ENCODE measurements at places on chromosomes 7 and 10.

DNA sequence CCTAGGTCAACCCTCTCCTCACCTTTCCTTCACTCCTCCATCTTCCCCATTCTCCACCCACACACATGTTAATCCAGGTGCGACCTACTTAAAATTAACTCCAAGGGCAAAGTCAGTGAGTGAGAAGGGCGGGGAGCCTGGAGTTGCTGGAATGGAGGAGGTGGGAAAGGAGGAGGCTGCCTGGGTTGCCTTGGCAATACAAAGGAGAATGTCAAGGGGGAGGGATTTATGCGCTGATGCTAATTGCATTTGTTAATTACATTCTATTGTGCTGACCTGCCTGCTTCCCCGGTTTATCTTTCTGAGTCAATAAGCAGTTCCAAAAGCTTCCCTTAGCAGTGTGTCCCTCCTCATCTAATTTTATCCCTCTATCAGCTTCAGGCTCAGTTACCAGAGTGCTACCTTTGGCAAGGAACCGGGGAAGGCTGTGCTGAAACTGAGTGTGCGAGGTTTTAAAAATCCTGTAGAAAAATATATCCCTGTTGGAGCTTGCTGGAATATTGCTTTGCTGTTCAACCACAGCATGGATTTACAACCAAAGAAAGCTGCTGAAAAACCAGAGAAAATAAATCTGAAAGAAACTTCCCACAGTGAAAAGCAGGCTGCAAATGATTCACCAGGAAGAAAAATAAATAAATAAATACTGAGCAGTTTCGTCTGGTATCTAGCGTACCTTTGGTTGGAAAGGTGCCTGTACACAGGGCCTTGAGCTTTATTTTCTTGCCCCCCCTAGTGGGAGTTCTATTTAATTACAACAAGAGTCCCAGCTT, 113.2 kb upstream of the DGKB start:
- DNase-seq, result peak; percentile 80

GRCh38 chr10:32050177-32050576, 6.0 kb downstream of the KIF5B start:
- no peak for DNase-seq

- DNase-seq, result no peak
Observed at GRCh38 chr10:99292159-99292558, 37.0 kb upstream of the CNNM1 start.

- DNase-seq, result no peak
Observed at GRCh38 chr7:1752111-1752510, 82.0 kb downstream of the ELFN1 start.

DNA sequence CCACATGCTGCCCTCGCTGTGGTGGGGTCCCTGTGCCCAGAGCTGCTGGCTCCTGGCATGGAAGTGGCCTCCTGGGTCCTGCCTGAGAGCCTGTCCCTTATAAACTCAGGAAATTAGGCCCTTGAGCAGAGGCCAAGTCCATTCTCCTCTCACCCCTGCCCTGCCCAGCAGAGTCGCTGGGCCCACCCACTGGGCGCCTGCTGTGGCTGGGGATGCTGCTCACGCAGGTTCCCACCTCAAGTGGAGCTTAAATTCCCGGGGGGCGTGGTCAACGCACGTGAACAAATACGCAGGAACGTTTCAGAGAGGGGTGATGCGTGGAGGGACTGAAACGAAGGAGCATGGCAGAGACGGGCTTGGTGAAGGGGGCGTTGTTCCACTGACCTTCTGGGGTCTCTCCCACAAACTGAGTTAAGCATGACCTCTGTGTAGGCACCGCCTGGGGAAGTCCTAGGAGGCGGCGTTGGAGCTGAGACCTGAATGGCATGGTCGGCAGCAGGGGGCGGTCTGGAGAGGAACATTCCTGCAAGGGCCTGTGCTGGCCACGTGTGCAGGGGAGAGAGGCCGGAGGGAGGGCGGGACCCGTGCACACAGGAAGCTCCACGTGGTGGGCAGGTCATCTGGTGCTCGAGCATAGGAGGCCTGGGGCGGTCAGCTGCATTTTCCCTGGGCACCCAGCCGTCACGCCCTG, 27.9 kb downstream of the FAM20C start:
- DNase-seq, result peak; percentile 14

- no peak for DNase-seq
Observed at GRCh38 chr7:114952296-114952695, 30.4 kb downstream of the MDFIC start.

DNA sequence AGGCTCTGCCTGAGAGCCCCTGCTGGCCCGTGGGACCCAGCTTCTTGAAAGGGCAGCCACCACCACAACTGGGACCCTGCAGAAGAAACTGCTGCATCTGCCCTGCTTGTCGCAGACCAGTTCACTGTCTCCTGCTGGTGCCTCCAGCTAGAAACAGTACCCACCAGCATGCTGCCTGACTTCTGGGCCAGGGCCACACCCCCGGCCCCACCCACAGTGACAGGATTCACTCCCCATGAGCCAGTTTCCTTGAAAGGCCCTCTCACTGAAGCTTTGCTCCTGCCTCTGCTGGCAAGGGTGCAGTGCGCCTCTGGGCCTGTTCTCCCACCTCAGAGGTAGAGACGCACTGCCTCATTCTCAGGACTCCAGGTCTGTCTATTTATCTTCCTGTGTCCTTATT, 32.4 kb downstream of the ANXA11 start:
- no peak for DNase-seq

GRCh38 chr7:45021604-45022296, 21.7 kb downstream of the CCM2 start:
- peak; percentile 63 for DNase-seq

DNA sequence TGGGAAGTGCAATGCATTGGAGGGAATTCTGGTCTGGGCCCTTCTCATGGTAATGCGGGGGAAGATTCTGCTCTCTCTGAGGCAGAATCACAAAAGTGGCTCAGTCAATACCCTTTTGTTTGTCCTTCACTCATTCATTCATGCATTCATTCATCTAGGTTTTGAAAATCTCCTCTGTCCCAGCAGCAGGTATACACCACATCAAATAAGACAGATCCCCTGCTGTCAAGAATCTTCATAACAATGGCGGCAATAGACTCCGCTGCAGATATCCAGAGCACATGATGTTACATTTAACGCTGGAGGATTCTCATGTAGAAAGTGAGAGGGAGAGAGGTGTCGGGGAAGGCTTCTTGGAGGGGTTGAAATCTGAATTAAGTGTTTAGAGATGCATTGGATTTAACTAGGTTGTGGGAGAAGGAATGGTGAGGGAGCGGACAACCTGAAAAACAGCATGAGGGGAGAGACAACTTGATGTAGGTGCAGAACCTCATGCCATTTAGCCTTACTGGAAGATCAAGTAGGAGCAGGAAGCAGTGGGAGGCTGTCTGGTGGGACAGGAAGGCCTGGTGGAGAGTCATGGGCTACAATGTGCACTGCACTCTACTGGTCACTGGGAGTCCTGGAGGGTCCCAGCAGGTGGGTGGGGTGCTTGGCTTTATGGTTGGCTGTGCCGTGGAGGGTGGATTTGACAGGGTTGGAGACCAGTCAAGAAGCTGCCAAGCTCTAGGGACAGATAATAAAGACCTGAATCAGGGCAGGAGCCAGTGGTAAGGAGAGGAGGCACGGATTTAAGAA, 5.2 kb upstream of the FAM180A start:
- DNase-seq, result no peak

- DNase-seq, result no peak
Observed at GRCh38 chr10:90779548-90779947, 78.3 kb downstream of the HTR7 start.

GRCh38 chr7:131747658-131748232, 191.3 kb upstream of the PODXL start:
- DNase-seq, result no peak

GRCh38 chr7:34281260-34281659, 375.9 kb downstream of the BMPER start:
- no peak for DNase-seq

DNA sequence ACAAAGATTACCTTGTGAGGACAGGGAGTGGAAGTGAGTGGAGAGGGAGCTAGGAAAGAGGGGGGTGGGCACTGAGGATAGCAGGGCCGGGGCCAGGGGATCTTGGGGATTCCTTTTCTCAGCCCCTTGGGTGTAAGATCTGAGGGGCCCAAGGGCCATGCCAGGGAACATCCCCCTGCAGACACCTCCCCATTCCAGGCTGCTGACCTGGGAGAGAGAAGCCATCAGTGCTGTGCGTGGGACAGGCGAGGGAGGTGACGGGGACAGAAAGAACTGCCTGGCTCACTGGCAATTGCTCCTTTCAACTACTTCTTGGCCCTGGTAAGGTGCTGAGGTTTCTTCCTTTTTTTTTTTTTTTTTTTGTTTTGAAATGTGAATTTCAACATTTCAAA, 12.0 kb upstream of the BTBD16 start:
- DNase-seq, result no peak

DNA sequence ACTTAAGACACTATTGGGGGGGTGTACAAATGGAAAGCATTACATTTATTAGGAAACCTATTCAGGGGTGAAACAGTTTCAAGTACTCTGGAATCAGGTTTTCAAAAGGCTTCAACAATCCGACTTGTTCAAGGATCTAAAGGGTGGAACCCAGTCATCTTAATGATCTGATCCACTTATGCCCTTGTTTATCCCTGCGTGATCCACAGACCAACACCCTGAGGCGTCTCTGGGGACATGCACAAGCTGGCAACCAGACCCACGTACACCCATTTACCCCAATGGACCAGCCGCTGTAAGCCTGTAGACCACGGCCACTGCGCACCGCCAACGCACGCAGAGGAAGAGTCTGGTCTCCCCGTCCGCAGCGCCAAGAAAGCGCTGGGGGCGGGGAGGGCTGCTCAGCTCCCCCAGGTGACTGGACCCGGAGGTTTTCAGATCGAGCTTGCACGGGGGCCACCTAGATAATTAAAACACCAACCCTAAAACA, 13.4 kb downstream of the HNRNPF start:
- no peak for DNase-seq

DNA sequence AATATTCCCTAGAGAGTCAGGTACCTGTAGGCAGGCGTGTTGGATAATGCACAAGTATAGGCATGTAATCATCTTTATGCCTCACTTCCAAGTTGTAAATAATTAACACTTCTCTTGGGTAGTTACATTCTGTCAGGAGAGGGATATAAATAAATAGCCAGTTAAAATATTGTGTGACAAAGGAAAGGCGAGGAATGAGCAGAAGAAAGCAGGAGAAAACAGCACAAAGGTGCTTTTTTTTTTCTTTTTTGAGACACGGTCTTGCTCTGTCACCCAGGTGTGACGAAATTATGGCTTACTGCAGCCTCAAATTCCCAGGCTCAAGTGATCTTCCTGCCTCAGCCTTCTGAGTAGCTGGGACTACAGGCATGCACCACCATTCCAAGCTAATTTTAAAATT, 99.2 kb upstream of the LYZL2 start:
- no peak for DNase-seq

GRCh38 chr7:25732766-25733217, 419.2 kb upstream of the NFE2L3 start:
- DNase-seq, result no peak

DNA sequence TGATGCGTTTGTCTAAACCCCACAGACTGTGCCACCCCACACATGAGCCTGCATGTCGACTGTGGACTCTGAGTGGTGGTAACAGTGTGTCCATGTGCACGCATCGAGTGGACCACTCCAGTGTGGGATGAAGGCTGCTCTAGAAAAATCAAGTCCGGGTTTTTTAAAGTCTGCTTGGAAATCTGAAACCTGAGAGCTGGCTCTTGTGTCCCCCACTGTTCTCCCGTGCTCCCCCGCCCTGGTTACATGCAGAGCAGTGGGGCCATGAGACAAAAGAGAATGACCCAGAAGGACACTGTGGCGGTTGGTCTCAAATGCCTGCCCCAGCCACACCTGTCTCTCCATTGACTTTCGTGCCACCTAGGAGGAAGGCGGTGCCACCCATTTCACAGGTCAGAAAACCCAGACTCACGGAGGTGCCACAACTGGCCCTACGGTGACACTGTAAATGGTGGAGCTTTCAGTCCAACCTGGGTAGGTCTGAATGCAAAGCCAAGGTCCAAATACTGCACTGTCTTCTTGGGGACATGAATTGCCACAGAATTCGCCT, 27.3 kb upstream of the PWWP2B start:
- DNase-seq, result no peak

GRCh38 chr7:36653008-36653662, 71.2 kb downstream of the AOAH start:
- no peak for DNase-seq

GRCh38 chr7:101729241-101729883, 88.1 kb upstream of the CUX1 start:
- DNase-seq, result no peak

DNA sequence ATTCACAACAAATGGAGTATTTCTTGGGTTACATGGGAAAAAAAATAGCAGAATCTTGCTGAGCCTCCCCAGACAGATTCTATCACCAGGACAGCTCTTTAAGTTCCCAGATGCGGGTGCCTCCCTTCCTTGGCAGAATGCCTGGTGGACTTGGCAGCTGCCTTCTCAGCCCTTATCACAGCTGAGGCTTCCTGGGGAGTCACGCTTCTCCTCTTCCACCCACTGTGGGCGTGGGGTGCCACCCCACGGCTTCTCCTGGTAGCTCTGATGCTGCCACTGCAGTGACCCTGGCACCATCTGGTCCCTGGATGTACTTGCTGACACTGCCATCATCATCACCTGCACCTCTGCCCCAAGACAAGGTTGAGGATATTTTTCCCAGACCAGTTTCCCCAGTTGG, 16.2 kb upstream of the NME8 start:
- DNase-seq, result peak; percentile 97
